ENCODE measurements at places on chromosomes 5 and 9.
A peak's percentile ranks its signal among the peaks of the same experiment; 100 is the strongest.

GRCh38 chr5:176181271-176181855, 56.9 kb upstream of the SIMC1 start:
- no peak for DNase-seq

DNA sequence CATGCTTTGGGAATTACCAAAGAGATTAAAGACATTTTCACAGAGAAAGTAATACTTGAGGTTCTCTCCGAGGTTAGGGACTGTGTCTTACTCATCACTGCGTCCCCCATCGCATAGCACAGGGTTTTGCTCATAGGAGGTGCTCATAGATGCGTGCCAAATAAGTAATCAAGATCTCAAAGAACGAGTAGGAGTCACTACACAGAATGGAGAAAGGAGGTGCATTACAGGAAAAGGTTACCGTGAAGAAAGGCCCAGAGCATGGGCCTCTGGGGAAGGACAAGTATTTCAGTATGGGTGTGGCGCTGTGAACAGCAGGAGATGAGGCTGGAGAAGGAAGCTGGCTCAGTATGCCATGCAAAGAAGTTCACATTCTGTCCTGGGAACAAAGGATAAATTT, 182.4 kb downstream of the ACTL7B start:
- DNase-seq, result no peak

DNA sequence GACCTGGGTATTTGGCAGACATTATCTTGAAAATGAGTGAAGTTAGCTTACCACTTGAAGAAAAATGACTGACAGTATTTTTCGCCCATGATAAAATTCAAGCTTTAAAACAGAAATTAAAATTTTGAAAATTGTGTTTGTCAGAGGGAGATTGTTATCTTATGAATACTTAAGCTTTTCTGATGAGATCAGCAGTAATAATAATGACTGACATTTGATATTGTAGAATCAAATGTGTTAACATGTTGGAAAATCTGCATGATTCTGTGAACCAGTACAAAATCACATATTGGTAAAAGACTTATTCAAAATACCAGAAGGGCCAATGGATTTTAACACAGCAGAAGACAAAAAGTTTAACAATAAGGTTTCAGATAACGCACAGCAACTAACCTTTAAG, 94.0 kb downstream of the MSX2 start:
- DNase-seq, result no peak

GRCh38 chr9:10366171-10366779, 246.5 kb downstream of the PTPRD start:
- no peak for DNase-seq

DNA sequence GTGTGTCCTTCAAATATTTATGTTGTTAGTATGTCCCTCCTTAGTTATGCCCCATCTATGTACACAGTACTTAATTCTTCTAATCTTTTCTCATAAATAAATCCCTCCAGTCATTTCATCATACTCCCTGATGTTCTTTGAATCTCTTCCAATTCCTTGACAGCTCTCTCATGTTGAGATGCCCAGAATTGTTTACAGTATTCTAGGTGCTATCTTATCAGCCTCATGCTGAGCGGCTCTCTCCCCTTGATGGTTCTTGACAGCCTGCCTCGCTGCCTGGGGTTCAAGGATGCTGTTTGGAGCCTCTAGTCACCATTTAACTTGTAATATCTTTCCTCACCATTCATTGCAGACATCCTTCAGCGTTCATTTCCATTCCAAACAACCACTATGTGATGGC, 799.2 kb downstream of the BRINP1 start:
- no peak for DNase-seq

GRCh38 chr9:38107811-38108304, 38.8 kb upstream of the SHB start:
- DNase-seq, result no peak

GRCh38 chr5:39113354-39113953, 39.3 kb upstream of the RICTOR start:
- DNase-seq, result no peak

DNA sequence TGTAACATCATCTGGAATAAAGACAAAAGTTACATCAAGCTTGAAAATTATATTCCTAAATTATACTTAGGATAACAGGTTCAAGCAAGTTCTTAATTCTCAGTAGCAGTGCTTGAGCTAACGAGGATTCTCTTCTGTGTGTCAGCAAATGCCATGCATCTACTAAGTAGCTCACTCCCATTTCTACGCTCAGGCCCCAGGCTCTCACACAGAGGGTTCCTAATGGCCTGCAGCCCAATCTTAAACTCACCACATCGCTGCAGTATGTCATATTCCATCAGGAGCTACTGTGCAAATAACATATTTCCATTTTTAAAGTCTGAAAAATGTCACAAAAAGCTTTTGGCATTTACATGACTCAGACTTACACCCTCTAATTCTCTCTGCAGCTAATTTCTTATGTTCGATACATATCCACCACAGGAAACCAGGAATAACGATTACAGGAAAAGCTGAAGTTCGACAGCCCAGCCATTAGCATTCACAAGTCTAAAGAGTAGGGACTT, 474.8 kb downstream of the EFNA5 start:
- DNase-seq, result no peak

GRCh38 chr5:17020678-17021601, 84.9 kb upstream of the MYO10 start:
- no peak for DNase-seq

- DNase-seq, result no peak
These were observed 160.7 kb downstream of the CACNA1B start for GRCh38 chr9:138038244-138038671.

DNA sequence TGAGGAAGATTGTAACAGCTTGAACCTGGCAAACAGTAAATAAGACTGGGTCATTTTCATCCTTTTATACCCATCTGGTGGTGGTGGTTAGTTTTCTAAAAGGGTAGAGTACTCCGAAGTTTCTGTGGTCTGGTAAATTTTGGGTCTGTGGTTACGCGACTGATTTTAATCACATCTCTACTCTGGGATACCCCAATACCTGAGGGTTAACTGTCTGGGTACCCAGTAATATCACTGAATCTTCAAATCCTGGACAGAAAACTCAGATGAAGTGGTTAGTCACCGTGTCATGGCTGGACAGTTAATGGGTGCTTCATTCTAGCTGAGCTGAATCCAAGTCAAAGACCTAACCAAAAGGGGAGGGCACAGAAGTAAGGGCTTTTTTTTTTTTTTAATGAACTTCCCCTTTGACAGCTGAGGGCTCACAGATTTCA, 474.2 kb downstream of the GADD45G start:
- no peak for DNase-seq

- no peak for DNase-seq
These were observed 124.4 kb upstream of the NMUR2 start for GRCh38 chr5:152529440-152529839.

DNA sequence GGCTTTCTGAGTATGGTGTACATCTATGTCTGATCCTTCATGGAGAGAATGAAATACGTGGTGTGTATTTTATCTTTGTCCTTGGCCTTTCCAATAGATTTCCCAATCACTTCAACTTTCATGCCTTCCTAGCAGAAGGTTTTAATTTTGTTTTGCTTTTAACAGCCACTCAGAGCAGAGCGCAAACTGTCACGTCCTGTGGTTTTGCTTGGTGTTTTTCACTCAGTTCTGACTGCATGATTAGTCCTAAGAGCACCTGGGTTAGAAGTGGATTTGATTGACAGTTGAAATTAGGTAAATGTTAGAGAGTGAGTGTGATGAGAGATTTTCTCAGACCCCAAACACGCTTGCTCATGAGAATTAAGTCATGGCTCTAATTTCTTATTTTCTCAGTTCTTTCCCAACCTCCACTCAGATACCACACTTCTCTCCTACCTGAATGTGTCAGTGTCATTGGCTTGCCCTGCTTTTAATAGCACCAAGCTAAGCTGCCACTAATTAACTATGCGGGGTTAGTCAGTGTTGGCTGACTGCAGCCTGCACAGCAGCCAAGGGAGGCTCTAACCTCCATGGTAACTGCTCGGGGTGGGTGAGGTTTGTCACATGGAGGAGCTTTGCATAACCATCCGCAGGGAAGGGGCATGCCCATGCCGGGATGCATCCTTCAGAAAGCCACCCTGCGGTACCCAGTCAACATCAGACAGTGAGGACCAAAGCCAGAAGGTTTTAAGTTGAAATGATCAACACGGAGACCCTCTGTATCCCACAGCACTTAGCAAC, 173.4 kb downstream of the NR3C1 start:
- peak; percentile 12 for DNase-seq

DNA sequence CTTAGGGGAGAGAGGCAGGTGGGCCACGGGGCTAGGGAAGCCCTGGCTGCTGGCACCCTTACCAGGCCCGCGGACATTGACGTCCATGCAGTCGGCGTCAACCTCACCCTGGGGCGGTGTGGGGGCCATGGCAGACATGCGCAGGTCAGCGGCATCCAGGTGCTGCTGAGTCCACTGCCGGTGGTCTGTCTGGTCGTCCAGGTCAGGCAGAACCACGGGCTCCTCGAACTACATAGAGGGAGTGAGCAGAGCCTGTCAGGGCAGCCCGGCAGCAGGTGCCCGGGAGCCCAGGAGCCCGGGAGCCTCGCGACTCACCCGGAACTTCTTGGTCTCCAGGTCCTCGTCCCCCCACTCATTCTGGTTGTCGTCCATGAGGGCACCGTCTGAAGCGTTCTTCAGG, 18.8 kb upstream of the SEC16A start:
- DNase-seq, result no peak

GRCh38 chr5:94471521-94471920, 146.9 kb downstream of the KIAA0825 start:
- DNase-seq, result no peak

GRCh38 chr9:114037249-114037648, 40.9 kb downstream of the AMBP start:
- DNase-seq, result no peak

- DNase-seq, result no peak
These were observed 60.8 kb downstream of the SEMA4D start for GRCh38 chr9:89436963-89437625.

GRCh38 chr9:126307322-126308061, 19.1 kb upstream of the MVB12B start:
- DNase-seq, result no peak

DNA sequence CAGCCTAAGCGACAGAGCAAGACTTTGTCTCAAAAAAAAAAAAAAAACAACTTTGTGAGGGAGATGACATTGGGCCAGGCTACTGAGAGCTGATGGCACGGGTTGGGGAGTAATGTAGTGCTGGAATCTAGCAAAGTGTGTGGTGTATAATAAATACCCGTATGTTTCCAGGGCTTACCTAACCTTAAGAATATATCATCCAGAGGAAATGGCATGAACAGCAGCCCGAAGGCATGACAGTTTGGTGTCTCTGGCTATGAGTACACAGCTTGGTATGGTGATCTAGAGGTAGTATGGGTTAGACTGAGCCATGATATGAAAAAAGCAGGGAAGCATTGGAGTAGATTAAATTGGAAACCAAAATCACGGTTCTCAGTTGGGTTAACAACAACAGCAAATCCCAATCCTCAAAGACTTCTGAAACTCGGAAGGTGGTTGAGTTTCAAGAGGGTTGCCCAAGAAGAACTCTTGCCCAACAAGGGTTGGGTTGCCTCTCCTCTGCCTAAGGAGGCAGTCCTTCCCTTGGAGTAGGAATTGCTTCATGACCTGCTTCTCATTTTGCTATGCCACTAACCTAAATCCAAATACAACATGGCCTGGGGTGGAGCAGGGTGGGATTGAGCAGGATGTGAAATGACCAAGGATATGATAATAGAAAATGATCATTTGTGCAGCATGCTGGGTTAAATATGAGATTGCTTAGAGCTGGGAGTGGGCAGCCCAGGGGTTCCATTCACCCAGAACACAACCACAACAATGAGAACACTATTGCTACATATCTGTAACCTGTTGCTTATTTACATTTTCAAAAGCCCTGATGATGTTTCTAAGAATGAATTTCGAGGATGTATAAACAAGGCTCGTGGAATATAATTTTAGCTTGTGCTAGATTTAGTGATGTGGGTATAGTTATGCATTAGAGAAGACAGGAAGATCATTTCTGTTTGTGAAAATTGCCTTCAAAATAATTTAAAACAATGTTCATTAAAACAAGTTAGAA, 64.6 kb upstream of the ZFR start:
- DNase-seq, result no peak

DNA sequence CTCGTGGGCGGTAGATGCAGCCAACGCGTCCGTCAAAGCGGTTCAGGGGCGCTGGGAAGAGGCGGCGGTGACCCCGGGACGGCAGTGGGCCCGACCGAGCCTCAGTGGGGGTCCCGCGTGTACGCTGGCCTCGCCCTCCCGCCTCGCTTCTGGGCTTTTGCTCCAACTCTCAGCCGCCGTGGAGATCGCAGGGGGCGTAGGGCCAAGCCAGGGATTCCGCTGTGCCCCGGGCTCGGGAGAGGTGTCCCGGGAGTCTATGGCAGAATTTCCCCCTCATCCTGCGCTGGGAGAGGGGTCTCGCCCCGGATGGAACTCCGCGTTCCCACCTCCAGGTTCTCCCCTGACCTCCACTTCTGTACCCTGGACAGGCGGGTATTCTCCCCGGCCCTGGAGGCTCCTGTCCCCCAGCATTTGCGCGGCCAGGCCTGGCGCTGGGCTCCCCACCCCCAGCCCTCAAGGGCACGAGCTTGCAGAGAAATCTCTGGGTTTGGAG, 131.9 kb downstream of the MRPL36 start:
- no peak for DNase-seq

DNA sequence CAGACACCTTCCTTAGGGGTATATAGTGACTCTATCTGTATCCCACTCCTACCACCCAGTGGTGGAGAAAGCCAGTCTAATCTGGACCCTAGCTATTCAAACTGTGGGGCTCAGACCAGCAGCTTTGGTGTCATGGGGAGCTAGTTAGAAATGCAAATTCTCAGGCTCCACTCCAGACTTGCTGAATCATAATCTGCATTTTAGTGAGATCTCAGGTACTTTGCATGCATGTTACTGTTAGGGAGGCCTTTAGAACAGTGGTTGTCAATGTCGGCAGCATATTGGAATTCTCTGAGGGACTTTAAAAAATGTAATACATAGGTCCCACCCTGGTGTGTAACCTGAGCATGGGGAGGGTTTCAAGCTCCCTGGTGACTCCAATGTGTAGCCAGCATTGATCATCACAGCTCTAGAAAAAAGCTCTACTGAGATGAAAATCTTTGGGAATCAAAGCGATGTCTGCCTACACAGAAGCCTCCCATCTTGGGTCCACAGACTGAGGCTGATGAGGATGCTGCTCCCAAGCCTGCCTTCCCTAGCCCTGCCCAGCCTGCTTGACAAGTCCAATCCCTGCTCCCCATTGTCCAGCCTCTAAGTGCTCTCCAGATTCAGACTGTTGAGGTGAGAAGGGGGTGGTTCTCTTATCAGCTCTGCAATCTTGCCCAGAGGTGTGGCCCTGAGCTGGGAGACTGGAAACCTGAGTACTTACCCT, 11.9 kb upstream of the GM2A start:
- no peak for DNase-seq

GRCh38 chr5:178449163-178450070, 140.8 kb downstream of the COL23A1 start:
- DNase-seq, result no peak

DNA sequence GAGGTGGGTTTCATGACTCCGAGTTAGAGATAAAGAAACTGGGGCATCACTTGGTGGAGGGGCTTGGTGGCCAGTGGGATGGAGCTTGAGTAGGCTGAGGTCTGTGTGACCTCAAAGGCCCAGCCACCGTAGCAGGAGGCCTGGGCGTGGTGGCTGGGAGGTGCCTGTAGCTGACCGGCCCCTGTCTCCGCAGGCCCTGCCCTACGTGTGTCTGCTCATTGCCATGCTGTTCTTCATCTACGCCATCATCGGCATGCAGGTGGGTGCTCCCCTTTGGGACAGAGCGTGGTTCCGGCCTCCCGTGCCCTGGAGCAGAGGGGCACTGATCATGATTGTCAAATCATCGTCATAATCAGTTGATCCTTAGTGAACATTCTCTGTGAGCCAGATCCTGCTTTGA, 196.2 kb downstream of the CACNA1B start:
- no peak for DNase-seq
